ENCODE measurements at places on chromosomes 11 and 22.
A peak's percentile ranks its signal among the peaks of the same experiment; 100 is the strongest.

- DNase-seq = no peak
Observed at GRCh38 chr11:44760917-44761550, 34.3 kb downstream of the TSPAN18 start.

DNA sequence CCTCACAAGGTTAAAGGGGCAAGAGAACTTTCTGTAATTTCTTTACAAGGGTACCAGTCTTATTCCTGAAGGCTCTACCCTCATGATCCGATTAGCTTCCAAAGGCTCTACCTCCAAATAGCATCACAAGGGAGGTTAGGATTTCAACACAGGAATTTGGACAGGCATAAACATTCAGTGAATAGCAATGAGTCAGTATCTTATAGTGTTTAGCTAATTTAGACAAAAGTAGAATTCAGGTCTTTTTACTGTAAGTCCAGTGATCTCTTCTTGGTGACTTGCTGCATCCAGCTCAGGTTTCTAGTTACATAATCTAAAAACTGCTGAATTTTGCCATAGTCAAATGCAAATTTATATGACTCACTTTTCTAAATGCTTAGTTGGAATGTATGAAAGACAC is 1995.6 kb upstream of the RAG2 start:
- DNase-seq = no peak

DNA sequence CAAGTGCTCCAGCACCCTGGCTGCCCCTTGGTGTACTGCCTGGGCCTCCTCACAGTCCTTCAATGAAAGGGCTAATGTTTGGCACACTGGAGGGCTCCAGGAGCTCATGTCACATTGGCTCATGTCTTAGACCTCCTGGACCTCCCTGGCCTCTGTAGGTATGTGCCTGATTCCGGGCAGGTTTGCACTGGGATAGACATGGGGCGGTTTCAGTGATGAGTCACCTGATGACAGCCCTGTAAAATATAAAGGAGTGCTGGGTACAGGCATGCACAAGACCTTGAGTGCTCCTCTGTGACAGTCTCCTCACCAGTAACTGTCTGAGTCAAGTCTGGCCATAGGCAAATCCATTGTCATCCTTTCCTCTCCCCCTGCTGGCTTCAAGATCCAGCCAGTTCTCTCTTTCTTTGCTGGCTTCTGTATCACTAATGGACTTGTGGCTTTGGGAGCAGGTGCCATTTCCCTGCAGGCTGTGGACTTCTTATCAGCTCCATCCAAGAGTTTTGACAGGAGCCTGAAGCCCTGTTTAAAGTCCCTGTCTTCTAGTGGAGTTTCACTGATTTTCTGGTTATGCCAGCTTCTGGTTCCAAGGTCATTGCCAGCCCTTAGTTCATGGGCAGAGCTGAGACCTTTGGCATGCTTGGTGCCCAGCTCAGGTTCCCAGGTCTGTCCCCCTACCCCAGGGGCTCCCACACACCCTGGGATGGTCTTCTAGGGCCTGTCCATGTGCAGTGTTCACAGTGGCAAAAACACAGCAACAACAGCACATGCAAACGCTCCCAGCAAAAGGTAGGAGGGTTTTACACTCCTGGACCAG is 22.7 kb upstream of the P2RY2 start:
- DNase-seq = no peak

GRCh38 chr11:115126515-115127208 is 377.6 kb downstream of the CADM1 start:
- no peak for DNase-seq

DNA sequence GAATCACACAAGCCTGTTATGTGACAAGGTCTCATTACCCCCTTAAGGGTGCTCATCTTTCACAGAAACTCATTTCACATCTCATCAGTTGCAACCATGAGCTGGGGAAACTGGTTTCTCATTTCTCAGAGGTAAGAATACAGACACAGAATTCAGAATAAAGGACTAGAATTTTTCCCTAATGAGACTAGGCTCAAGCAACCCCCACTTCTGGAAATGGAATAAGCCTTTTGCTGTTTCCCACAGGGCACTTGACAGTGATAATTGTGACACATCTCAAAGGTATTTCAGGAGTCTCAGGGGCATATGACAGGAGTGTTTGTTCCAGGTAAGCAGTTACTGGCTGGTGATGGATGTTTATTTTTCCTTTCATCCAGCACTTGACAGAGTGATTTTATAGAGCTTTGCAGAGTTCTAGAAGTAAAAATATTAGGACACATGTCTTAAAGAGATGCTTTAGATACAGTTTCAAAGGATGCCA is 112.9 kb upstream of the DDI1 start:
- DNase-seq = no peak

GRCh38 chr11:19398772-19399527 is 158.2 kb upstream of the E2F8 start:
- no peak for DNase-seq

GRCh38 chr22:26461188-26461810 is 22.3 kb downstream of the HPS4 start:
- peak; percentile 24 for DNase-seq

DNA sequence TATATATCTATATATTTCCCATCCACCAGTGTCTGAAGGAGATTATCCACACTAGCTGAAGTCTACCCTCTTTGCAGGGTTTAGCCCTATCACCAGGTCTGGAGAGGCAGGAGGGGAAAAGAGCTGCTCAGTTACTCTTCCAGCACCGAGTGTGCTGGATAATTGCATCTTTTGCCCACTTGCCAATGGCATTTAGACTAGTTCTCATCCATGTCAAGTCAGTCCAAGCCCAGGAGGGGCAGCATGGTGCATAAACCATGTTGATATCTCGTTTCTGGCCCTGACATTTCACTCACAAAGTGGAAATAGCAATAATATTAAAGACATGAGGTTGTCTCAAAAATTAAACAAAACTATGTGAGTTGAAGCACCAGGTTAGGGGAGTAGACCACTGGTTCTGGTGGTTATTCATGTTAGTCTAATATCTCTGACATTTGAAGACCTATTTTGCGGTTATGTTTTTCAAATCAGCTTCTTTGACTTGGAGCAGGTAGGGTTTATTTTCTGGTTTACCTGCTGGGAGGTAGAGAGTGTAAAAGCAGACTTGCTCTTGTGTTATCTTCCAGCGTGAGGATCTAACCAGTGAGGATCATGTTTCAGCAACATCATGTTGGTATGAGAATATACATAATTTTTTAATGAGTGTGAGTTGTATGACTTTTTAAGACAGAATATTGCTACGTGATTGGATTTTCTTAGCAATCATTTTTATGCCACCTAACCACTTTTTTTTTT is 273.2 kb upstream of the KIRREL3 start:
- DNase-seq = no peak
